ENCODE measurements at places on chromosomes 12 and 14. TPM values are rescaled to one million over a fixed set of nuclear protein-coding genes. Genes with fewer than 3 reads are reported as not detected.

DNA sequence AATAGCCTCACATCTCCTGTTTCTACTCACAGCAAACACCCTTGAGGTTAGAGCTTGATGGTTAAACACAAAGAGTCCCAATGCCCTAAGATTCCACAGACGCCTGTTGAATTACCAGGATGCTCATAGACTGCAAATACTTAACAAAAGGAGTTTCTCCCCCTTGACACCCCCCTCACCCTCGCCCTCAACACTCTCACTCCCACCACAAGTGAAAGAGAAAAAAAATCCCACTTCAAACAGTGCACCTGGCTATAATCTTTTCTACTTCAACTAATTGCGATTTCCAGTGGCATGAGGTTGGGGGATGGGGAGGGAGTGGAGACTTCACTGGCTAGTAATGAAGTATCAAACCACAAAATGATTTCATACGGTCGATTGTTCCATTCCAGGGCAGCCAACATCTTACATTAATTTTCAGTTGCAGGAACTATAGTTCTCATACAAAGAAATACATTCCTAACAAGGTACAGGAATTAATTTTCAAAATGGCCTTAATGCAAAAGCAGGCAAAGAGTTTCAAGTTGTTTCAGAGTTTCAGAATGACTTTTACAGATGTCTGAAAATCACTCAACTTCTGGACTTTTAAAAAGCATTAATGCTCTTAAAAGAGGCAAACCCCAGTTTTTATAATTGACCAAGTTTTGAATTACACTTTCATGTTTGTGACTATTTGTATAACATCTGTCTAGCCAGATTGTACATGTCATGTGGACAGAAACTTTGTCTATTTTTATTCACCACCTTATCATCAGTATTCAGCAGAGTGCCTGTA, 390.7 kb downstream of the C12orf75 start:
- DNase-seq = no peak

NOVA1 gene
- total RNA-seq = 3.4 TPM

DNA sequence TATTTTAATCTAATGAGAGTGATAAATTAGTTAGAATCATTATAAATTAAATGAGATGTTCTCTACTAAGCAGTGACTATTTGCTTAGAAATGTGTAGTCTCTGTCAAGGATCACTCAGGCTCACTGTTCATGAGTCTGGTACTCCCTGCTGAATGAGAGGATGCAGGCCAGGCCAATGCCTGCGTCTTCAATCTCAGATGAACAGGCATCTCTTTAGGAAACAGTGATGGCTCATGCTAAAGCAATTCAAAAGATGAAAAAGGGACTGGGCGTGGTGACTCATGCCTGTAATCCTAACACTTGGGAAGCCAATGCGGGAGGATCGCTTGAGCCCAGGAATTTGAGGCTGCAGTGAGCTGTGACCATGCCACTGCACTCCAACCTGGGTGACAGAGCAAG, 106.8 kb downstream of the ZFC3H1 start:
- no peak for DNase-seq

GRCh38 chr12:120917748-120918147, 13.6 kb upstream of the SPPL3 start:
- no peak for DNase-seq

KRT83 gene
- total RNA-seq = not detected

ADAM21 gene
- total RNA-seq = 0.24 TPM

DNA sequence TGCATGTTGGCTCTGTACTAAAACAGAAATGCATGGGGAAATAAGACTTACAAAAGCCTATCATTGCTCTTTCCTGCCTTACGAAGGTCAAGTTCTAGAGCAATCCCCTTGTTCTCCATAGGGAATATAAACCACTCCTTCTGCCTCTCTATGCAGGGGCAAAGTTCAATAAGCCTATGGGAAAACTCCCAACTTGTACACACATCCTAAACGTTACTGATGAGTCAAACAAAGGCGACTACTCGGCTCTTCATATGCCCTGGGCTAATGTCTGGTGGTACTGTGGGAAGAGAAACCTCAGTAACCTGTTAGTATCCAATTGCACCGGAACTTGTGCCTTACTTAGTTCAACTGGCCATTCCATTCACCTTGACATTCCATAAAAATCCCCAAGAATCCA, 32.7 kb downstream of the PRMT8 start:
- DNase-seq = no peak

DNA sequence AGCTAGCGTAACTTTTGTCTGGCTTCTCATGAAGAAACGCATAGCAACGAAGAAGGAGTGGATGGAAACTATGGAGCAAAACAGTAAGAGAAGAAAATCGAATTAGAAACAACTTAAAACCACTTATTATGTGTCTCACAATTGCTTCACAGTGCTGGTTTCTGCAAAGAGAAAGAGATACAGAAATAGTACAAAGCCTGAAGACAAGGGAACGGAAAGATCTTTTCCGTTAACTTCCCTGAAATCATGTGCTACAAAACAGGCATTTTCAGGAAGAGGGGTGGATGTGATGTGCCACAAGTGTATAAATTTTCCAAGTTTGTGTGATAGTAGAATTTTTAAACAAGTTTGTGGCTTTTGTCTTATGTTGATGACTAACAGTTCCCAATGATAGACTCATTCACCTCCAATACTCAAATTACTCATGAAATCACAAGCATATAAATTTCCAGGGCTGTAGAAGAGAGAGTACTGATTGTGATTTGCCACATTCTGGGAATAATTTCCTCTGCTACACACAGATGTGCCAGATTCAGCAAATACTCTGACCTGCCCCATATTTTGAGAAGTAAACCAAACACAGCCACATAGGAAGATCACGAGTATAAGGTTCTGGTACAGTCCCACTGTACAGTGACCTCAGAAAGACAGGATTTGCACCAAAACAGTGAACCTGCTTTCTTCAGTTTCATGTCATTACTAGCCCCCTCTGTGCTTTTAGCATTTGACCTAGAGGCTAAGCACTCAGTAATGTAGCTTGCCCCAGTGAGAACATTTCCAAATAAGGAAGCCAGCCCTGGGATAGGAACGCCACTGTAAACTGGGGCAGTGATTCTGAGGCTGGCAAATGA, 41.4 kb upstream of the PPFIA2 start:
- DNase-seq = no peak

GALNT9 gene
- total RNA-seq = not detected

Measured in lower lobe of right lung (tissue), 2 donors.